NCI-H2081 treated with DMSO at 0.1 percent for 48 hours (cell line): ENCODE measurements at places on chromosomes 4 and X.

DNA sequence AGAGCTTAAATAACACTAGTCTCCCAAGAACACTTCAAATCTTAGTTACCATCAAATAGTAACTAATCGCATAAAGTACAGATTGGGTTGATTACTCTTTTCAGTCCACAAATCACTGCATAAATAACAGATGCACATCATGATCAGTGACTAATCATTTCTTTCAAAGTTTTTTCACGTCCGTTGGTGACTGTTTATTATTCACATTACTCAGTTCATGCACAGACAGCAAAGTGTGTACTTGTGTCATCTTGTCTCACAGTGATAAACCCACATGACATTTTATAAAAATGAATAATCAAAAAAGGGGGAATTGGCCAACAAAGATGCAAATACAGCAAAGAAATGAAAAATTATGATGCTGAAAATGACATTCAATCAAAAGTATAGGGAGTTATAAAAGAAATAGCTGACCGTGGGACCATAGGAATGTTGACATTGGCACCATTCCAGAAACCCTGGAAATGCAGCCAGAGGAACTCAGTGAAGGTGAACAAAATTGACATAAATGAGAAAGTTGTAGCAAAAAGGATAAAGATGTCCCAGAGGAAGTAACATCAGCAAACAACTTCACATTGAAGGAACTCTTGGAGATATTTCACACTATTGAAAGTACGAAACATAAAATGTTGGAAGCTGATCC is 161.5 kb downstream of the SOX3 start:
- DNase-seq, result no peak

GRCh38 chr4:54189140-54189539 is 40.0 kb upstream of the PDGFRA start:
- no peak for DNase-seq

- DNase-seq, result no peak
Measured at GRCh38 chrX:43949669-43950068, 23.5 kb downstream of the NDP start.

DNA sequence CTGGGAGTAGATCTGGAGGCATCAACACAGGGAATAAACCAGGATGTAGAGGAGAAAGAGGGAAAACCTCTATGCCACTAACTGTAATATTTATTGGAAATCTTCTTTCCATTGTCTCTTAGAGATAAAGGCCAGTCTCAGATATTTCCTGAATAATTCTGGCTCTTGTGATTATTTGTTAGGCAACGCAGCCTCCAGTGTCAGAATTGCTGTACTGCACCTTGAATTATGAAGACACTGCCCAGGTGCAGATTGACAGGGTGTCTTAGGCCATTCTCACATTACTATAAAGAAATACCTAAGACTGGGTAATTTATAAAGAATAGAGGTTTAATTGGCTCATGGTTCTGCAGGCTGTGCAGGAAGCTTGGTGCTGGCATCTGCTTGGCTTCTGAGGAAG is 100.7 kb upstream of the ZDHHC15 start:
- DNase-seq, result no peak

GRCh38 chr4:41683326-41683725 is 65.2 kb downstream of the PHOX2B start:
- DNase-seq, result no peak

DNA sequence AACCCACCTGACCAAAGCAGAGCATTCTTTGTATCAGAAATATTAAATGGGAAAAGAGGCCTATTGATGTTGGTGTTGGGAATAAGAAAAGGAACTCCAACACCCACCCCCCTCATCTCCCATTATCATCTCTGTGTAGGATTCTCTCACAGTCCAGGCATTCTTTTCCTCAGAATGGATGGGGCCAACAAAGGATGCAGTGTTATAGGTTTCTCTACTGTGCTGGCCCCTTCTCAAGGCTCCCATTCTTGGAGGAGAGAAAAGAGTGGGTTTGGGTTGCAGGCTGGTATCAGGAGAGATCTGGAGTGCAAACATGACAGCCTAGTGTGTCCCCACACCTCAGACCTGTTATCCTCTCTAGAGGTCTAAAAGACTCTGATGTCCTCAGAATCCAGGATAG is 59.6 kb downstream of the UGT8 start:
- DNase-seq, result no peak

- DNase-seq, result no peak
Measured at GRCh38 chr4:42390622-42391354, 6.5 kb upstream of the SHISA3 start.

DNA sequence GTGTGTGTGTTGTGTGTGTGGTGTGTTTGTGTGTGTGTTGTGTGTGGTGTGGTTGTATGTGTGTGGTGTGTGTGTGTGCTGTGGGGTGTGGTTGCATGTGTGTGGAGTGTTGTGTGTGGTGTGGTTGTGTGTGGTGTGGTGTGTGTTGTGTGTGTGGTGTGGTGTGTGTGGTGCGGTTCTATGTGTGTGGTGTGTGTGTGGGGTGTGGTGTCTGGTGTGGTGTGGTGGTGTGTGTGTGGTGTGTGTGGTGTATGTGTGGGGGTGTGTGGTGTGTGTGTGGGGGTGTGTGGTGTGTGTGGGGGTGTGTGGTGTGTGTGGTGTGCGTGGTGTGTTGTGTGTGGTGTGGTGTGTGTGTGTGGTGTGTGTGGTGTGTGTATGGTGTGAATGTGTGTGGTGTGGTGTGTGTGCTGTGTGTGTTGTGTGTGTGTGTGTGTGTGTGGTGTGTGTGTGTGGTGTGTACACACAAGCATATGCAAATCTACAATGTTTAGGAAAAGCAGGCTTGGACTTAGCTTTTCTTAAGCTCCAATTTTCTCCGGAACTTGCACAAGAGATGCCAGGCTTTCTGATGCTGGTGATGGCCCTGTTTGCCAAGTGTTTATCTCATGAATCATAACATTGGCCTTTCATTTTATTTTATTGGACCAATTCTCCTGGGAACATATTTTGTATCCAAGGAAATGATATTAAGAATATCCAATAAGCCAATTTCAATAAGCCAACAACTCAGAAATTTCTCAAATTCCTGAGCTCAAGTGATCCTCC is 148.7 kb downstream of the SPATA18 start:
- no peak for DNase-seq

DNA sequence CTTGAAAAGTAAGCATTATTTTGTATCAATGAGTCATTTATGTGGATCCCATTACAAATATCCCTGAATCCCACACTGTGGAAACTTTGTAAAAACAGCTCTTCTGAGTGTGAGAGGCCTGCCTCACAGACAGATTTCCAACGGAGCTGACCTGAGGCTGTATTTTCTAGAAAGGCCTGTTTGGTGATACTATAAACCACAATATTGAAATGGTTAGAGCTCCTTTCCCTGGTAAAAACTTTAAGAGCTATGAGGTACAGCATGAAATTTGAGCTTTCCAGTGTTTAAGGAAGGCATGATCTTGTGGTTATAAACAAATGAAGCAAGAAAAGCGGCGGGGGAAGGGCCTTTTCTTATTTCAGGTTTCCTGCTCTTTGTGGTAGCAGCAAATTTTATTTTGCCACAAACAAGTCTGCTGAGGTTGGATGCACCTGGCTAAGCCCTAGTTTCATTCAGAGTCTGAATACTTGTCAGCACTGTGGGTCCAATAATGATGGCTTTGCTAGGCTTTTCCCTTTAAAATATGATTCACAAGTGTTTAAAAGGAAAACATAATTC is 86.8 kb upstream of the ETNPPL start:
- no peak for DNase-seq

GRCh38 chrX:105752338-105752956 is 69.9 kb upstream of the NRK start:
- no peak for DNase-seq

- no peak for DNase-seq
Measured at GRCh38 chr4:21517126-21517859, 431.3 kb downstream of the KCNIP4 start.
